T-helper 17 cell (primary cell): ENCODE measurements at places on chromosomes 12 and 14.

DNA sequence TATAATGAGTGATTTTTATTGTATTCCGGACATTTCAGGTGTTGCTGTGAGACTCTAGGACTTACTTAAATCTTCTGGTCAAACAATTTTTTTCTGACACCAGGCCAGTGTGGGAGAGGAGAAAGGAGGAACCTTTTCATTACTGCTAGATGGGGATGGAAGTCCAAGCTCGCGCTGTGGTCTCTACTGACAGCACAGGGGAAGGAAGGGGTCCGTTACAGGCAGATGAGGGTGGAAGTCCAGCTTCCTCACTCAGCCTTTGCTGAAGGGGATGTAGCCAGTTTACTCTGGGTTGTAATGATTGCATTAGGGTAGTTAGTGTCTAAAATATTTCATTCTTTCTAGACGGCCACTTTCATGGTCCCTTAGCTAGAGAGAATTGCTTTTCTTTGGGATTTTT, 26.3 kb upstream of the ST8SIA1 start:
- DNase-seq: no peak

DNA sequence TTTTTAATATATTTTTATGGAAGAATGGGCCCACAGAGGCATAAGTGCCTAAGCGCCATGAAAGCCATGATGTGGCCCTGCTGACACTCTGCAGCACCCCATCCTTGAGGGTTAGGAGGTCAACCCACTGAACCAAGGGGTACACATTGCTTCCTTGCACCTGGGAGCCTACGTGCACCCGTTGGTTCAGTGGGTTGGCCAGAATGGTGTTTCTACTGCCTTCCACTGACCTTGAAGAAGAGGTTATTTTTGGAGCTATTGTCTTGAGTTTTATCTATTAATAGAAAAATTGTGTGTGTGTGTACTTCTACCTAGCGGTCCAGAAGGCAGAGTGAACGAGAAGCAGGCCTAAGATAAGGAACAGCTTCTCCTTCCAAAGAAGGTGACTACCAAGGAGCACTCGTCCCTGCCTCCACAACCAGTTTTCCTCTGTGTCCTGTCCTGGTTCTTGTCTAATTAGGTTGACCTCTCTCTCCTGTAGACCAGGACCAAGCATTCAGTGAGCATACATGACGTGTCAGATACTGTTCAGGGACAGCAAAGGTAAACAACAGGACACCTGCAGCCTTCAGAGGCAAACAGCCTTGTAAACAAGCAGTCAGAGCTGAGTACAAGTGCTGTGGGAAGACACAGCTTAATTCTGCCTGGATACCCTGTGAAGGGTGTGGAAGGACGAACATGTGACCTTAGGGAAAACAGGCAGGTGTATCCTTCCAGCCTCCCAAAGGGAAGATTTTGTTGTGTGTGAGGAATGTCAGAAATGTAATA, 30.4 kb upstream of the PLEK2 start:
- no peak for DNase-seq

- no peak for DNase-seq
Measured at GRCh38 chr12:109555431-109556315, 17.6 kb downstream of the MMAB start.

DNA sequence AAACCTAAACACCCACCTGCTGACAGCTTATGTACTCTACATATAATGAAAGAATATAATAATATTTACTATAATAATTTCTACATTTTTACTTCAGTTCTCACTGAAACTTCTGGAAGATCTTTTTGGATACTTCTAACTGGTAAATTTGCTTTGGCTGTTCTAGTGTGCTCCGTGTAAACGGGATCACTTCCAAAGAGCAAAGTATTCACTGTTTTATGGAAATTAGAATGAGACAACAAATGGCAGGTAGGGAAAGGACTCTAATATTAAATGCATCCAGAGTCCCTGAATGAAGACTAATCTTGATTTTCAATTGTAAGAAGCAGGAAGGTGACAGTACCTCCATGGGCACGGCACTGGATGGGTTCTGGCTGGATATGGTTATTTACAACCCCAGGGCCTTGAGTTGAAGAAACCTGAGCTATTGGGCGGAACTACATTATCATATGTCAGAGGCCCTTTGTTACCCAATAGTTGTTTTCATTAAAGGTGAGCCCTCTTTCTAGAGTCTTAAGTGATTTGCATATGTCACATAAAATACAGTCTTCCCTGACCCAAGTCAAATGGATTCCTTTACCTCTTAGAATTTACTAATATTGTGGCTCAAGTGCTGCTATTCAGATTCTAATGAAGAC, 10.7 kb downstream of the ERP29 start:
- no peak for DNase-seq

- DNase-seq: no peak
Measured at GRCh38 chr14:72830786-72831594, 62.9 kb downstream of the DPF3 start.

GRCh38 chr14:92649934-92650545, 98.4 kb downstream of the LGMN start:
- DNase-seq: no peak

DNA sequence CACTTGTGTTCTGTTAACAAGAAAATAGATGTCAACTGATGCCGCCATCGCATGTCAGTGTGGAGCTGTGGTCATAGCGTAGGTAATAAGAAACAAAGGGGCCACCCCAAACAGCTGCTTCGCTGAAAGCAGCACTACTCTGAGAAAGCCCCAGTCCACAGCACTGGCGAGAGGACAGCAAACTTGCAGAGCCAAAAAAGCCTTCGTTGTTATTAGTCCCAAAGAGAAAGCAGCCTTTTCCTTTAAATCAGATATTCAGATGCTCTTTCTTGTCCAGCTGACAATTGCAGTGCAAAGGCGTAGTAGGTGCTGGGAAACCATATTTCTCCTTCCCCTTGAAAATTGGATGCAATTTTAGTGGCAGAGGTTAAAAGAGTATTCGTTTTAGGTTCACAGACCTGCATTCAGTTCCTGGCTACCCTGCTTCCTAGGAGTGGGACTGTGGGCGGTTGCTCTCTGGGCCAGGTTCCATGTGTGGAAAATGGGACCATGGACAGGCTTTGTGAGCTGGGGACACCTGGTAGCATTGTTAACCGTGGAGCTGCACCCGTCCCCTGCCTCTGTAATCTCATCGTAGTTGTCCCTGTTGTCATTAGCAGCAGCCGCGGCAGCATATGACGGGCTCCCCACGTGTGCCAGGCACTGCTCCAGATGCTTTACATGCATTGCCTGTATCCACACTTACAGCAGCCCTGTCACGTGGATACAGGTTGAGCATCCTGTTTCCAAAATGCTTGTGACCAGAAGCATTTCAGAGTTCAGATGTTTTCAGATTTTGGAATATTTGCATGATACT, 54.2 kb downstream of the ELK3 start:
- no peak for DNase-seq

DNA sequence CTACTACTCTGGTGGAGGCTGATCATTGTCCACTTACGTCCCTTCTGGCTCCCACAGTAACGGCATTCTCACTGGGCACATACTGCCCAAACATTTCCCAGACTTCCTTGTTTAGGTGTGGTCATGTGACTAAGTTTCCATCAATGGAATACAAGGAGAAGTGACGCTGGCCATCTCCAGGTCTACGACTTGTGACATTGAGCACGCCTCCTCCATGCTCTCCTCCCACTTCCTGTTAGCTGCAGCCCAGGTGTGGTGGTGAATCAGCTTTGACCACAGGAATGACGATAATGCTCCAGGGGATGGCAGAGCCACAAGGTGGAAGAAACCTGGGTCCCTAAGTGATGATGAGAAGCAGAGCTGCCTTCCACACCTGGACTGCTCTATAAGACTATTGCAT, 6.0 kb upstream of the SLC24A4 start:
- DNase-seq: no peak

DNA sequence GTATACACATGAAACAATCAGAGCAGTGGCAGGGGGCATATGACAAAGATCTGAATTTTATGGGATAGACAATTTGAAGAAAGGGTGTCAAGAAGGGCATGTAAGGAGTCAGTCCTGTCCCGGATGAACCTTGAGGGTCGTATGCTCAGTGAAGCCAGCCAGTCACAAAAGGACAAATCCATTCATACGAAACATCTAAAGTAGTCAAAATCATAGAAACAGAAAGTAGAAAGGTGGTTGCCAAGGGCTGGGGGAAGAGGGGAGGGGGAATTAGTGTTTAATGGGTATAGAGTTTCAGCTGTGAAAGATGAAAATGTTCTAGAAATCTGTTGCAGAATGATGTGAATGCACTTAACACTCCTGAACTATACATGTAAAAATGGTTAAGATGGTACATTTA, 157.5 kb downstream of the TGFB3 start:
- no peak for DNase-seq

DNA sequence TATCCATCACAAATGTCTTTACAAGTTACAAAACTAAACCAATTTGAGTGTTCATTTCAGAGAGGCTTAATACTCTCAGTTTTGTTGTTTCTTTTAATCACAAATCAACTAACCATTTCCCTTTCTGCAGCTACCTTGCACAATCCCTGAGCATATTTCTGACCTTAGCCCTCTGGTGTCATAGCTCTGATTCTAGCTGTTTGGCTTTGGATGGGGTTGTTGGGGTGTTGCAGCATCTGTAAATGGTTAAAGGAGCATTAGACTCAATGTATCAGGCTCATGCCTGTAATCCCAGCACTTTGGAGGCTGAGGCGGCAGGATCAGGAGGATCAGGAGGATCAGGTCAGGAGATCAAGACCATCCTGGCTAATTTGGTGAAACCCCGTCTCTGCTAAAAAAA, 461.4 kb downstream of the NRXN3 start:
- no peak for DNase-seq

GRCh38 chr12:88575361-88575970, 4.8 kb downstream of the KITLG start:
- no peak for DNase-seq

GRCh38 chr12:51675071-51675803, 84.2 kb downstream of the SCN8A start:
- no peak for DNase-seq

DNA sequence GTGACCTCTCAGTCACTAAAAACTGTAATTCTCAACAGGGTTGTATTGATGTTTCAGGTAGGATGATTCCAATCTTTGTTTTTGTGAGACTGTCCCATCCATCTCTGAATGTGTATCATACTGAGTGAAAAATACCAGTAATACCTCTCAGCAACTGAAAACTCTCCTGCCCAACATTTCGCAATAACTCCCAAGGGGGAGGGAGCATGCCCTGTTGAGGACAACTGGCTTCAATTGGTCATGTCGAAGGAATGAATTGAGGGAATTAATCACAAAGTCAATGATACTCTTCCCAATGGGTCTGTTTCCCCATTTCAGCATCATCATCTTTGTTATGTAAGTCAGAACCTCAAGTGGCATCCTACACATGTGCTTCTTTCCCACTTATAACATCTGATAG, 102.4 kb upstream of the E2F7 start:
- no peak for DNase-seq

DNA sequence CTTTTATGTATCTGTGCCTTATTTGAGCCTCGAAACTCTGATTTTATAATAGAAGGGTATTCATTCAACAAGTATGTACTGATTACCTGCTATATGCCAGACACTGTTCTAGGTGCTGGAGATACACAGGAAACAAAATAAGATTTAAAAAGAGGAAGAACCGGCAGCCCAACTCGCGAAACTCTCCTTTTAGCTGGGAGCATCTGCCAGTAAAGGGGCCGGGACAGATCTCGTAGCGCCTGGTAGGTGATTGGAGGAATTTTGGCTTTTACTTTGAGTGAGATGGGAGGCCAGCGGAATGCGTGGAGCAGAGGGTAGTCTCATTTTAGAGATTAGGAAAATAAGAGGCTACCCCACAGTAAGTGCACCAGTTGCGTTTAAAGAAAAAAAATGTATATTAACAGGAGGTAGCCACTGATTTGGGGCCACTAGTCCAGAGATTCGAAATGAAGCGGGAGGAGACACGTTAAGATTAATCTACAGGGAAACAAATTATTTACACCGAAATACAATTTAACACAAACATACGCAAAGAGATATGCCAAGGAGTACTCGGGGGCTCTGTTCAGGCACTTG, 520 bp upstream of the MON2 start:
- no peak for DNase-seq
